ENCODE measurements at places on chromosomes 11 and 22. TPM values are rescaled to one million over a fixed set of nuclear protein-coding genes. Genes with fewer than 3 reads are reported as not detected.

DNA sequence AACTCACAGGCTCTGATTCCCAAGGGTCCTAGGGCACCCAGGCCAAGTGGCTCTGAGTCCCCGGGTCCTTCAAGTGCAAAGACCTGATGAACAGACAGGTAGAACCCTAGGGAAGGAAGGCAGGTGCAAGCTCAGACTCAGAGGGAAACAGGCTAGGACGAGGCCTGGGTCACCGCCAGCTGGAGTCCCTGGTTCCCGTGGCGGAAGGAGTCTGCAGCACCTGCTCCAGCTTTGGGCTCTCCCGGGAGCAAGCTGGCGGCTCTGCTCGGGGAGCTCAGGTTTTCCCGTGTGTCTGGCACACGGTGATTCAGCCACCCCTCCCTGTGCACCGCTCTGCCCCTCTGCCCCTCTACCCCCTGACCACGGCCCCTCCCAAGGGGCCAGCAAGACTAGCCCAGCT is 59.8 kb downstream of the WNT7B start:
- H3K27ac ChIP-seq, result no peak overlapping the region
- H3K36me3 ChIP-seq, result no peaks in the 10 kb centered on the region
- H3K4me1 ChIP-seq, result peaks cover 3% of the 10 kb centered on the region

DNA sequence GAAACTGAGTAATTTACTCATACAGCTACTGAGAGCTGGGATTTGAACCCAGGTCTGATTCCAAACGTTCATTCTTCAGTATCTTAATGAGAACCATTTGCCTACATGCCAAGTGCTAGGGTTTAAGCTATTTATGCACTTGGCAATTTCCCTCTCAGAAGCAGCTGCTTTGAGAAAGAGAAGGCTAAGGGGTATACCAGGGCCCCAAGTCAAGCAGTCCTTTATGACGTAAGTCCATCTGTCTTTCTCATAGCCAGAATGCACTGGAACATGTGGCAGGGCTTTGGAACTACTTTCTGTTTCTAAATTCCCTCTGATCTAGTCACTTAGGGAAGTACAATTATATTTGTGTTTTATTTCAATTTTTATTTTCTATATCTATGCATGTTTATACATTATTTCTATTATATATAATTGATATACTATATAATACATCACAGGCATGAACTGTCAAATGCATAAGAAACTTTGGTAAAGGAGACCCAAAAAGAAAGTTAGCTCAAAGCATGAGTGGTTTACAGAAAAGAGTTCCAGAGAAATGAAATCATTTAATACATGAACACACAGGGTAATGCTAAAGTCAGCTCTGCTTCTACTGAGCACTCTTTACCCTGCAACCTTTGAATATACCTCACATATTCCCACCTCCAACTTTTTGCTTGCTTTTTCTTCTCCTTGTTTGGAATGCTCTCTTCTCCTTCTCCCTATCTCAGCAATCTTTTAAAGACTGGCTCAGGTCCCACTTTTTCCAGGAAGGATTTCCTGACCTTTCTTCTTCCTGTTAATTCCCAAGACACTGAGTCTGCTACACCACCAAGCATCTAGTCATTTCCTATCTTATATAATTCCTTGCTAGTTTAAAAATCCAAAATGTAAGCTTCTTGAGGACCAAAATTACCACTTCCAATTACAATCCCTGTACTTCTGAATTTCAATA is 80.5 kb upstream of the GDPD4 start:
- no peak for DNase-seq
- H3K36me3 ChIP-seq, result peaks cover 14% of the 10 kb centered on the region
- peak overlapping the region; percentile 39 for H3K27ac ChIP-seq
- H3K4me3 ChIP-seq, result no peak overlapping the region

GRCh38 chr22:35315141-35315854 is 15.6 kb downstream of the TOM1 start:
- no peak for DNase-seq
- H3K27me3 ChIP-seq, result no peaks in the 10 kb centered on the region
- H3K27ac ChIP-seq, result peak overlapping the region; percentile 80
- no peak overlapping the region for H3K4me3 ChIP-seq

- DNase-seq, result no peak
- no peak overlapping the region for H3K4me3 ChIP-seq
- peaks cover 29% of the 10 kb centered on the region for H3K4me1 ChIP-seq
- H3K36me3 ChIP-seq, result peaks cover 9% of the 10 kb centered on the region
- H3K27me3 ChIP-seq, result peaks cover 14% of the 10 kb centered on the region
Measured at GRCh38 chr11:60919320-60919719, 4.9 kb upstream of the TMEM132A start.

- H3K27me3 ChIP-seq, result no peaks in the 10 kb centered on the region
- H3K36me3 ChIP-seq, result no peaks in the 10 kb centered on the region
- peaks cover 48% of the 10 kb centered on the region for H3K4me1 ChIP-seq
- no peak for DNase-seq
Measured at GRCh38 chr11:7524462-7525235, 10.8 kb downstream of the PPFIBP2 start.

GRCh38 chr11:123473941-123474677 is 44.0 kb downstream of the GRAMD1B start:
- no peak for DNase-seq
- peaks cover 25% of the 10 kb centered on the region for H3K4me1 ChIP-seq
- H3K36me3 ChIP-seq, result no peaks in the 10 kb centered on the region
- no peaks in the 10 kb centered on the region for H3K27me3 ChIP-seq

DNA sequence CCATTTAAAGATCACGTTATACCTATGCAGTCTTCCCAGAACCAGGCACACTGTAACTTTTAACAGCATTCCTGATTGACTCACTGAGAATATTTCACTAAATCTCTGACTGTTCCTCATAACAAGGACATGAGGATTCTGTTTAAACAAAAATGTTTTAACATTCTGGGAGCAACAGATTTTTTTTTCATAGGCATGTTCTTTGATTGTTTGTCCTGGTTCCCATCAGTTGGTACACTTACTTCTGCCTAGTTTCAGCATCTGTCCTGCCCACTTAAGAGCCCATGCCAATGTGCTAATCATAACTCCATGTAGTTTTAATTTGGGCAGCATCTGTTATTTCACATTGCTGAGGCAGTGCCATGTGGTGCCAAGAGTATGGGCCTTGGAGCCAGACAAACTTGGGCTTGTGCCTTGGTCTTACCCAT is 138.5 kb upstream of the CTSC start:
- H3K27me3 ChIP-seq, result peaks cover 10% of the 10 kb centered on the region
- no peak overlapping the region for H3K4me3 ChIP-seq
- peaks cover 2% of the 10 kb centered on the region for H3K36me3 ChIP-seq

DNA sequence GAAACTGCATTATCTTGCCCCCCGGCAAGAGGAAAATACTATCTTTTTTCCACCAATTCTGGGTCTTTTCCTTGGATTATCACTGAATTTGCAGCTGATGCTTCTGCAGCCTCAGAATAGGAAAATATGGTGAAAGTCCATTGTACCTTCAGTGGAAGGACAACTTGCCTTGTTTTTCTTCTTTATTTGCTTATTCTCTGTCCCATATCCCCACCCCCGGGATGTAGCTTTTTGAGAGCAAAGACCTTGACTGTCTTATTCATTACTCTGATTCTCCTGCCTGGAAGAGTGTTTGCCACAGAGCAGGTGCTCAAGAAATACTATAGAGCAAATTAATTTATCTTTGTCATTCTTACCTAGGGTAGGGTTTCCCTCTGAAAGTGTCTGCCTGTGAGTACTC is 29.5 kb downstream of the UBASH3B start:
- no peak overlapping the region for H3K27ac ChIP-seq
- H3K4me3 ChIP-seq, result no peak overlapping the region
- H3K36me3 ChIP-seq, result peaks cover 4% of the 10 kb centered on the region
- peaks cover 19% of the 10 kb centered on the region for H3K4me1 ChIP-seq

DNA sequence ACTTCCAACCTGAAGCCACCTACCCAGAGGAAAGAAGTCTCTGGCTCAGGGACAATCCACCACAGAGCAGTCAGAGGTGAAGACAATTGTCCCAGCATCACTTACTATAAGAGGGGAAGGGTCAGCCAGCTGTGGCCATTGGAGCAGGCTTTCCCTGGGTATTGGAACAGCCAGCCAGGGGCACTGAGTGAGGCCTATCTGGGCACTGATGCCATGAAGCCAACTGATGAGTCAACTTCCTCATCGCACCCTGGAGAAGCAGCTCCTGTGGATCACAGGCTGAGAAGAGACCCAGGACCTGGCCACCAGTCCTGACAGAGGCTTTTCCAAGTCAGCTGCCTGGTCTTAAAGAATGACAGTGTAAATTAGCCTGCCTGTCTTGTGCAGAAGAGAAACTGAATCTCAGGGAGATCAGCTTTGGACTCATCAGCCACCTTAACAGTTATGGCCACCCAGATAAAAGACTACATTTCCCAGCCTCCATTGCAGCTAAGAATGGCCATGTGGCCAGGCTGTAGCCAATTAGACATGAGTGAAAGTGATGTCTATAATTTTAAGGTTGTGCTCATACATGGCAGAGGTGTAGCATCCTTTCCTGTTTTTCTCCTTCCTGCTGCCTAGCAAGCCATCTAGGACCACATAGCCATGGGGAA is 19.0 kb downstream of the CHST1 start:
- no peak overlapping the region for H3K27ac ChIP-seq
- H3K4me3 ChIP-seq, result no peak overlapping the region
- no peaks in the 10 kb centered on the region for H3K36me3 ChIP-seq
- peaks cover 4% of the 10 kb centered on the region for H3K4me1 ChIP-seq
- no peak for DNase-seq

DNA sequence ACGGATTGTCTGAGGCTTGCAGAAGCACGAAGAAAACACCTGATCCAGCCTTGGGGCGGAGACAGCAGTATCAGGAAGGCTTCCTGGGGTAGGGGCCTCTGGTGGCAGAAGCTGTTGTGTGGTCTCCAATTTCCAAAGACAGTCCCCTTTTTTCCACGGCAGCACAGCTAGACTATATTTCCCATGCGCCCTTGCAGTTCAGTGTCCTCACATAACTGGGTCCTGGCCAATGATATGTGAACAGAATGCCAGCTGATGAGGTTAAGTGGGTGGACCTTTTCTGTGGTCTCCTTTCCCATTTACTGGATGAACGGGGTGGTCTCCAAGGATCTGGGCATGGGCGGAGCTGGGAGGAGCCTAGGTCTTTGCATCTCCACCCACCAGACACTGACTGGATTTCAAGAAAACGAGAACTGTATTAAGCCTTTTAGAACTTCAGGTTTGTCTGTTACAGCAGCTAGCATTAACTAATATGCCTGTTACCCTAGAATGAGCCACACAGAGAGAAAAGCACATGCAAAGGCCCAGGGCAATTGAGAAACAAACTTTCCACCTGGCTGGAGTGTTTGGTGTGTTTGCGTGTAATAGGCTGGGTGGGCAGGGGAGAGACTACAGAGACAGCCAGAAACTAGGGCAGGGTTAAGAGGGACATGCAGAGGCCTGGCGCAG is 6.2 kb downstream of the GAL3ST1 start:
- peak overlapping the region; percentile 69 for H3K27ac ChIP-seq
- DNase-seq, result no peak
- H3K36me3 ChIP-seq, result peaks cover 3% of the 10 kb centered on the region
- peaks cover 14% of the 10 kb centered on the region for H3K27me3 ChIP-seq

DNA sequence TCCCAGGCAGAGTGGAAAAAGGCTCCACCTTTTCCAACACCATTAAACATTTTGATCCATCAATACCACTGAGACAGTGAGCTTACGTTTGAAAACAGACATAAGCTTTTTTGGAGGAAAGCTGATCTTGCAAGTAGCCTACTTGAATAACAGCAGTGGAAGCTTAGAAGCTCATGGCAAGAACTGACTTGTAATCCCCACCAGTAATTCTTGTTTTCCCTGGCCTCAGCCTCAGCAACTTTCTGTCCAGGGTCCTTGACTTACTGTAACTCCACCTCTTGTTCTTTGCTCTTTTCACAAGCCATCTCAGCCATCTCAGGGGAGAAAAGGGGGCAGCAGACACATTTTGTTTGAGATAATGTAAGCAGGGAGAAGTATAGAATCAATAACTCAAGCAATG is 12.3 kb upstream of the MPZL2 start:
- peaks cover 14% of the 10 kb centered on the region for H3K27me3 ChIP-seq
- H3K4me3 ChIP-seq, result peak overlapping the region; percentile 9
- peak overlapping the region; percentile 19 for H3K27ac ChIP-seq
- DNase-seq, result no peak
- H3K36me3 ChIP-seq, result peaks cover 3% of the 10 kb centered on the region
- peaks cover 22% of the 10 kb centered on the region for H3K4me1 ChIP-seq

- H3K4me1 ChIP-seq, result peaks cover 7% of the 10 kb centered on the region
- H3K27me3 ChIP-seq, result peaks cover 37% of the 10 kb centered on the region
- no peak for DNase-seq
- no peak overlapping the region for H3K27ac ChIP-seq
- no peak overlapping the region for H3K4me3 ChIP-seq
Measured at GRCh38 chr22:49446145-49446758, 381.4 kb downstream of the BRD1 start.

DNA sequence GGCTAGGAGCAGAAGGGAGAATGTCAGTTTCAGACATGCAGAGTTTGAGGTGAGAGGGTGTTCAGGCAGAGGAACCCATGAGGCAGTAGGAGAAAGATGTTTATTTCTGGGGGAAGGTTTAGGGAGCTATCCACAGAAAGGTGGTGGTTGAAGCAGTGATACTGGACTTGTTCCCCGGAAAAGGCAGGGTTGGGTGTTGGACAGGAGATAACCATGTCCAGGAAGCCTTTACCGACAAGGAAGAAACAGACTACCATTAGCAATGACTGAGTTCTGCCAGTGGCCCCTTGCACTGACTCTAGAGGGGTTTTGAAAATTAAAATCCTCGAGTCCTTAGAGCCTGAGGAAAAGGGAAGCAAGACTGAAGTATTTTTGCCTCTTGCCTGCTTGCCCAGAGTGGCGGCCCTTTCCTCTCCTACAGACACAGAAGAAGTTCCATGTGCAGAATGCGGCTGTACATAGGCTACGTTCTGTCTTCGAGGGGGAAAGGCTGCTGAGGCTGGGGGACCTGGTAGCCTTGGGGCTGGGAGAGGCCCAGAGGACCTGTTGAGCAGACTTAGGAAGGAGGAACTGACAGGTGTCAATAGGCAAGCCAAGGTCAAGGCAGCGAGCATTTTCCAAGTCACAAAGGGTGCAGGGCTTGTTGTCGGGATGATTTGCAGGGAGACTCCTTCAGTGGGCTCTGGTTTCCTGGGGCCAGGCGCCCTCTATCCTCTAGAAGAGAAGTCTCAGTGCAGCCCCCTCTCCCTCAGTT is 146.7 kb downstream of the LDLRAD3 start:
- no peak overlapping the region for H3K27ac ChIP-seq
- DNase-seq, result no peak
- no peak overlapping the region for H3K4me3 ChIP-seq
- peaks cover 2% of the 10 kb centered on the region for H3K36me3 ChIP-seq

SCO2 gene
- 4.5 TPM for total RNA-seq

VPREB1 gene
- total RNA-seq, result not detected

MGAT3 gene
- 0.96 TPM for total RNA-seq

FAM83F gene
- total RNA-seq, result 2.1 TPM

MS4A15 gene
- not detected for total RNA-seq
